ELR (cell line): ENCODE measurements at places on chromosomes 1 and 21.

GRCh38 chr1:40416709-40417108, 33.6 kb upstream of the ZFP69B start:
- no peak for DNase-seq

DNA sequence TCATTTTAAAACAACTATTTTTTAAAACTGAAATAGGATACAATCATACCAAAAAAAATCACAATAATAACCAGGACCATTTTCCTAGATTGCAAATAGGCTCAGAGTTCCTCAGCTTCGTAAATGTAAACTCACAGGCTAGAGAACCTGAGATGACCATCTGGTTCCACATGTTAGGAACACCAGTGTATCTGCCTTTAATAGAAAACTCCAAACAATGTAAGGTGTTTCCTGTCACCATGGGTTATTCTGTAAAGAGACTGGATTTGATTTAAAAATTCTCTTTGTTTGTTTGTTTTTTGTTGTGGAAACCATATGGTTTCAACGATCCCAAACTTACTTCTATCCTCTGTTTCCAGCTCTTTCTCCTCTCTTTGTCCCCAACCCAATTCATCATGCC, 197.5 kb downstream of the ZZZ3 start:
- DNase-seq: no peak

GRCh38 chr1:225428881-225429455, 1.1 kb upstream of the LBR start:
- DNase-seq: no peak

DNA sequence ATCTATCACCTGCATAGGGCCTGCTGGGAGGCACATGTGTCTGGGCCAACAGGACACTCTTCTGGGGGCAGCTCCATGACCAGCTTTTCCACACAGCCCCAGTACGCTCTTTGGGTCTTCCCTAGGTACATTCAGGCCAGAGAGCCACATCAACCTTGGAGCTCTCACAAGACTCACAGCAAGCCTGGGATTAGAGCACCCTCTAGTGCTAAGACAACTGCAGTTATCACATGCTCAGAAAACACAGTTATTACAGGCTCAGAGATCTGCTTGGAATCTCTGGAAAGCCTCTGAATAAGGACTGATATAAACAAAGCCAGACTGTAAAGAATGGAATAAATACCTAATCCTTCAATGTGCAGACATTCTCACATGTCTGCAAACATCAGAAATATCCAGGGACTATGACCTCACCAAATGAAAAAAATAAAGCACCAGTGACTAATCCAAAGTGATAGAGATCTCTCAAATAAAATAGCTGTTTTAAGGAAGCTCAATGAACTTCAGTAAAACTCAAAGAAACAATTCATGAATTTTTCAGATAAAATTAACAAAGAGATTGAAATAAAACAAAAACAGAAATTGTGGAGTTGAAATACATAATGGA, 563.9 kb upstream of the NR5A2 start:
- peak; percentile 75 for DNase-seq

DNA sequence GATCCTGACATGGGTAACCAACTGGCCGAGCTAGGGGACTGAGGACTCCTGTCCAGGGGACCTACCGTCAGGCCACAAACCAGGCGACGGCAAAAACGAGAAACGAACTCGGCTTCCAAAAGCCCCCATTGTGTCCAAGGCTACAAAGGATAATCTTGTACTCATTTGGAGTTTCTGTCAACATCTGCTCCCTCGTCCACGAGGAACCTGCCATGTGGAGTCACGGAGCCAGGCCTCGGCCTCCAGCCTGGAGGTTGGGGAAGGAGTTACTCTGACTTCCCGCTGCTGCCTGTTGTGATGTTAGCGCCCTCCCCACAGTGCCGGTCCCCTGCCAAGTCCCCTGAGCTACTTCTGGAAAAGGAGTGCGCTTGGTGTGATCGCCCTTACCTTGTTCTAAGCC, 7.3 kb downstream of the KRTAP10-1 start:
- DNase-seq: no peak

- DNase-seq: no peak
Measured at GRCh38 chr1:198902655-198903054, 263.8 kb downstream of the PTPRC start.

- DNase-seq: peak; percentile 46
Measured at GRCh38 chr1:31576201-31576669, at the start of gene TINAGL1. Gene TINAGL1, plus strand, starts transcription at chr1:31576515. Its CDS starts 634 bp downstream, at chr1:31577149.

GRCh38 chr1:158607296-158607695, 2.2 kb downstream of the OR10Z1 start:
- no peak for DNase-seq

DNA sequence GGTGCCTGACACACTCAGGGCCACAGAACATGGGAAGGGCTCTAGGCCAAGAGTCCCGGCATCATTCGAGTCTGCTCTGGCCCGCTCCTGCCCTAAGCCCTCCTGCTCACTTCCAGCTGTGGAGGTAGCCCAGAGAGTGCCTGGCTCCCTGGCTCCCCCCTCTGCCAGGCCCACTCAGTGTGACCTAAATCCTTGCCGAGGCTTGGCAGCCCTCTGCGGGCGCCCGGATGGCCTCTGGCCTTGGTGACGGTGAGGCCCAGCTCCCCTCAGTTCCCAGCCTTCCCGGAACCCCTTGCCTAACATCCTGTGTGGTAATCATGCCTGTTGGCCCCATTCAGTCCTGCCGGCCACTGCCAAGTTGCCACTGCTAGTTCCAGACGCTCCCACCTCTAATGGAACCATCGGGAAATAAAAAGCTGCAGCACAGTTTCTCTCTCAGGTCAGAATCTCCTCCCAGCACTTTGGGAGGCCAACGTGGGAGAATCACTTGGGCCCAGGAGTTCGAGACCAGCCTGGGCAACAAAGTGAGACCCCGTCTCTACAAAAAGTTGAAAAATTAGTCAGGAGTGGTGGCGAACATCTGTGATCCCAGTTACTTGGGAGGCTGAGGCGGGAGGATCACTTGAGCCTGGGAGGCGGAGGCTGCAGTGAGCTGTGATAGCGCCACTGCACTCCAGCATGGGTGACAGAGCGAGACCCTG, 1.2 kb upstream of the H6PD start:
- DNase-seq: peak; percentile 86

DNA sequence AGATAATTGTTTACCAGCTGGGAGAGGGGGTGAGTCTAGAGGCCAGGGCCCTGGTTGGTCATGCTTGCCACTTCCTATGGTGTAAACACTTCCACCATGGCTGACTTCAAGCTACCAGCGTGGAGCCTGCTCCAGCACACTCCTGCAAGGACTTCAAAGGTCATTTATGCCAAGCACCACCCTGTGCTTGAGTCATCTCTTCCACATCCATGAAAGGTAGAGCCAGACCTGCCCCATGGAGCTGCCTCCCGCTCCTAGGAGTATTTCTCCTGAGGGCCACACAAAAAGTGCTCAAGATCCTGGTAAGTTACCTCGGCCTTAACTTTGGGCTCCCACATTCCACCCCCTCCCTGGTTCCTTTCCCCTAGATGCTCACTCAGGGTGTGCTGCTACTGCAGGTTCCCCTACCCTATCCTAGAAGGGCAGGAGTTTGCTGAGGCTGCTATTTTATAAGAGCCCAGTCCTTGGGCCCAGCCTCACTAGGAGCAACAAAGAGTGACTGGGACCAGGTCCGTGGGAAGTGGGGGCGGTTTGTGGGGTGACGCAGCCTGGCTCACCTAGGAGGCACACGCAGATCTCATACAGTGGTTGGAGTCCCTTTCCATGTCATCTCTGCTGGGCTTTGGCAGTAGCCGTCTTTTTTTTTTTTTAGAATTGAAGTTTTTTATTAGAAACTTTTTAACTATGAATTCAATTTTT, 2.4 kb downstream of the RAB7B start:
- DNase-seq: peak; percentile 80

- no peak for DNase-seq
Measured at GRCh38 chr1:50181027-50181663, 72.4 kb downstream of the ELAVL4 start.

GRCh38 chr1:184945678-184946412, 28.5 kb downstream of the NIBAN1 start:
- no peak for DNase-seq

DNA sequence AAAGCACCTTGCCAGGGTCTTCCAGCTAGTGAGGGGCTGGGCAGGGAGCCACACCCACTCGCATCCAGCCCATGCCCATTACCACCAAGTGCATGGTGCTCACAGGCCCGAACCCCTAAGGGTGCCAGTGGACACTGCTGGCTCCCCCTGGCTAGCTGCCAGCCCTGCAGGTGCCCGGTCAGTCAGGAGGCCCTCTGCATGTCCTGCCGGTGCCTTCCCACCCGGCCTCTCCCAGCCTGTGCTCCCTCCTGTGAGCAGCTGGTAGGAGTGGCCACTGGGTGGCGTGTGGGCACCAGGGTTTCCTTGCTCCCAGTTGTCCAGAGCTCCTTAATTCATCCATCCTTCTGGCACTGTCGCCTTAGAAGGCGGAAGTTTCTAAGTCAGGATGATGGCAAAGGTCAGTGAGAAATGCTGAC, 33.4 kb downstream of the QSOX1 start:
- peak; percentile 68 for DNase-seq

DNA sequence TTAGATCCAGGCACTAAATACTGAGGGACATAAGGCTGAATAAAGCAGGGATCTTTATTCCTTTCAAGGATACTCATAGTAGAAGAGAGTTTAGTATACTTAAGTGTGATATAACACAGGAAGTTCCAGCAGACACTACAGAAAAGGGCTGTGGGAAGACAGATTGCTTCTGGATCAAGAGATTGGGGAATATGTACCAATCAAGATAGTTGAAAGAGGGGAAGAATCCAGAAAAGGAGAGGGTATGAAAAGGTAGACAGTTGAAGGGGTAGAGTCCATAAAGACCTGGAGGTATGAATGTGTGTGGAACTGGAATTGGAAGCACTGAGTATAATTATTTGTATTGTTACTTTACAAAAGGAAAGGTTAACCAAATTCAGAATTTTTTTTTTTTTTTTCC, 2.4 kb downstream of the RPS6KC1 start:
- no peak for DNase-seq
